ENCODE measurements at places on chromosomes 4 and X. TPM values are rescaled to one million over a fixed set of nuclear protein-coding genes. Genes with fewer than 3 reads are reported as not detected.
A peak's percentile ranks its signal among the peaks of the same experiment; 100 is the strongest.

ZDHHC15 gene
- total RNA-seq, result 1.8 TPM

NIPAL1 gene
- total RNA-seq, result 2.1 TPM

ANAPC4 gene
- 98.5 TPM for total RNA-seq

EFHC2 gene
- 8.3 TPM for total RNA-seq

GPRASP2 gene
- total RNA-seq, result 23.9 TPM

- peak overlapping the region; percentile 81 for H3K4me3 ChIP-seq
- H3K4me1 ChIP-seq, result peaks cover 24% of the 10 kb centered on the region
- H3K27ac ChIP-seq, result peak overlapping the region; percentile 93
- no peak for DNase-seq
- H3K36me3 ChIP-seq, result no peaks in the 10 kb centered on the region
- H3K27me3 ChIP-seq, result no peaks in the 10 kb centered on the region
Observed at GRCh38 chr4:156972379-156973015, 898 bp upstream of the PDGFC start.

- H3K27me3 ChIP-seq, result peaks cover 4% of the 10 kb centered on the region
- no peak overlapping the region for H3K27ac ChIP-seq
- no peak for DNase-seq
- H3K4me1 ChIP-seq, result no peaks in the 10 kb centered on the region
Observed at GRCh38 chrX:130981836-130982235, 76.3 kb upstream of the ARHGAP36 start.

DNA sequence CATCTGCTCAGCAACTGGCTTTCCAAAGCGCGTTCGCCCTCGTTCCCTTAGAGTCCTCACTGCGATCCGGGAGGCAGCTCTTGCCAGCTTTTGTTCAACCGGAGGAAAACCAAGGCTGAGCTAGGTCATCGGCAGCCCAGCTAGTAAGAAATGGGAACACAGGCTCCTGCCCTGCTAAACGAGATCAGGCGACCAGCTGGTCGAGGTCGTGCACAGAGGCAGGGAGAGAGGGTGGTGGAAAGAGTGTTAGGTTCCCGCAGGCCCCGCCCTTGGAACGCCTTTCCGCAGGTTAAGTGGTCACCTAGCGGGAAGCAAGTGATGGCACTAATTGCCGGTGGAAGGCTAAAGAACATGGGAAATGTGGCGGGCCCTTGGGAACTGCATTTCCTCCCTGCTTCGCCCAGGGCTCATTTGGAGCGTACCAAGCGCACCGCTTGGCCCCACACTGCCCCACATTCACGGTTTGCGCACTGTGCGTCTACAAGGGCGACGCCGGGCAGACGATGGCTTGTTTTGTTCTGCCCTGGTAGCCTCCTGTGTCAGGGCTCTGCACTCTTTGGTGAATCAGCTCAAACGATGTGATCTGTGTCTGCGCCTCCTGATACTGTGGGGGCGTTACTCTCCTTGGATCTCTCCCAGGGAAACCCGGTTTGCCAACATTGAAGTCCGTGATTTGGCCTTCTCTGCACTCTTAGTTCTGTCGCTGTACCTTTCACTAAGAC is 7.2 kb upstream of the PRDM8 start:
- no peak overlapping the region for H3K4me3 ChIP-seq
- H3K27ac ChIP-seq, result no peak overlapping the region
- DNase-seq, result peak; percentile 38
- H3K27me3 ChIP-seq, result peaks cover 100% of the 10 kb centered on the region

DNA sequence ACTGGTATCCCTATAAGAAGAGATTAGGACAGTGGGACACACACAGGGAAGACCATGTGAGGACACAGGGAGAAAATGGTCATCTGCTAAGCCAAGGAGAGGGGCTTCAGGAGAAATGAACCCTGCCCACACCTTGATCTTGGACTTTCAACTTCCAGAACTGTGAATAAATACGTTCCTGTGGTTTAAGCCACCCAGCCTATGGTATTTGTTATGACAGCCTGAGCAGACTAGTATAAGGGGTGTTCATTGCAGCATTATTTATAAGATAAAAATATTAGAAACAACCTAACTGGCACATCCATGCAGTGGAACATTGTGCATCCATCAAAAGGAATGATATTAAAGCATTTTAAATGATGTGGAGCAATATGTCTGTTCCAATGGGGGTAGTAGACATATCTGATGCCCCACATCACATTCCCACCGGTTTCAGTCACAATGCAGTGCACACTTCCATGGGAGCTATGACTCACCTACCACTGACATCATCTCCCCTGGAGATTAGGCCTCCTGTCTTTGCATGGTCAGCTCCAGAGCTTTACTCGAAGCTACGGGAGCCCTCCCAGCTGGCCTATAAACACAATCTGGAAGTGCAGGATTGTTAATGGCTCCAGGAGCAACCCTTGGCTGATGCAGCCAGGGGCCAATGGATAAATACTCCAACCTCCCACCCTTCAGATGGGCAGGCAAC is 38.9 kb upstream of the MAMLD1 start:
- no peak for DNase-seq
- peaks cover 12% of the 10 kb centered on the region for H3K4me1 ChIP-seq
- no peak overlapping the region for H3K27ac ChIP-seq
- no peak overlapping the region for H3K4me3 ChIP-seq

- no peak overlapping the region for H3K4me3 ChIP-seq
- H3K36me3 ChIP-seq, result peaks cover 10% of the 10 kb centered on the region
- no peak for DNase-seq
Observed at GRCh38 chr4:87461281-87461700, 38.9 kb downstream of the NUDT9 start.

GRCh38 chr4:98804403-98804802 is 124.5 kb downstream of the EIF4E start:
- no peaks in the 10 kb centered on the region for H3K4me1 ChIP-seq
- no peaks in the 10 kb centered on the region for H3K36me3 ChIP-seq
- DNase-seq, result no peak
- H3K27ac ChIP-seq, result no peak overlapping the region
- no peak overlapping the region for H3K4me3 ChIP-seq
- no peaks in the 10 kb centered on the region for H3K27me3 ChIP-seq

DNA sequence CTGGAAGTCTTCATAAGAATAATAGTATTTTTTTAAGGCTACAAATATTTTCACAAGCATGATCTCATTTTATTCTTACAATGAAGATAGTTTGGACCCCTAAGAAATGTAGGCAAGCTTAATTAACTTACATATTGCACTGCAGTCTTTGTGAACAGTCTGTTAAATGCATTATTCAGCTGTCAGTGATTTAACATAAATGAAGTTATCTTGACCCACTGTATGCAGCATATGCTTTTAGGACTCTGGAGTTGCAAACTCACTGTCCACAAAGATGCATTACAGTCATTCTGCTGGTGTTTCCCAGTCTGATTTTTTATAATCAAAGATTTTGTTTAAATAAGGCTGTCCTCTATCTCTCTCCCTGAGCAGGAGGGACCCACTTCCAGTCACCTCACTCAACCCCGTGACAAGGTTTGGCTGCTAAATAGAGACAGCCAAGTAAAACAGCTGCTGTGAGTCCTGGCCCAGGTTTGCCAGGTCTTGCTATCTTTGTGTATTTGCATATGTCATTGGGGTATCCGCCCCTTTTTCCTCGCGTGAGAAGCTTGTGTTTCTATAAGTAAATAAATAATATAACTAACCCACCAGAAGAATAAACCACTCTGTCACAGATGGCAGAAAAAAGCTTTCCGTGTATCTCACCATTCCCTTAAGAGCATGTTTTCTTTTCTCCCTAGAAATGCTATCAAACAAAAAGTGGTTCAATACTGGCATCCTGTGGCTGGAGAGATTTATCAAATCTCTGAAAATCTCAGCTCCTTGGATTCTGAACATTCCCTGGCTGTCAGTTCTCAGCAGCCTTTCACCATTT is 67.0 kb downstream of the SLC7A11 start:
- no peaks in the 10 kb centered on the region for H3K36me3 ChIP-seq
- H3K27ac ChIP-seq, result no peak overlapping the region
- no peaks in the 10 kb centered on the region for H3K27me3 ChIP-seq

GRCh38 chr4:85419103-85419502 is 55.8 kb upstream of the ARHGAP24 start:
- H3K27me3 ChIP-seq, result no peaks in the 10 kb centered on the region
- H3K36me3 ChIP-seq, result no peaks in the 10 kb centered on the region
- H3K27ac ChIP-seq, result no peak overlapping the region
- DNase-seq, result no peak
- H3K4me1 ChIP-seq, result no peaks in the 10 kb centered on the region

GRCh38 chrX:99371976-99372595 is 1038.0 kb downstream of the PCDH19 start:
- DNase-seq, result no peak
- no peaks in the 10 kb centered on the region for H3K36me3 ChIP-seq
- H3K27ac ChIP-seq, result no peak overlapping the region
- no peaks in the 10 kb centered on the region for H3K4me1 ChIP-seq

GRCh38 chr4:6988016-6988715 is 55.0 kb upstream of the TADA2B start:
- H3K4me3 ChIP-seq, result peak overlapping the region; percentile 85
- no peaks in the 10 kb centered on the region for H3K27me3 ChIP-seq
- DNase-seq, result no peak
- peaks cover 3% of the 10 kb centered on the region for H3K36me3 ChIP-seq

GRCh38 chr4:12393631-12394262 is 965.1 kb upstream of the HS3ST1 start:
- no peak for DNase-seq
- H3K36me3 ChIP-seq, result no peaks in the 10 kb centered on the region
- H3K27me3 ChIP-seq, result no peaks in the 10 kb centered on the region
- no peaks in the 10 kb centered on the region for H3K4me1 ChIP-seq
- no peak overlapping the region for H3K4me3 ChIP-seq

DNA sequence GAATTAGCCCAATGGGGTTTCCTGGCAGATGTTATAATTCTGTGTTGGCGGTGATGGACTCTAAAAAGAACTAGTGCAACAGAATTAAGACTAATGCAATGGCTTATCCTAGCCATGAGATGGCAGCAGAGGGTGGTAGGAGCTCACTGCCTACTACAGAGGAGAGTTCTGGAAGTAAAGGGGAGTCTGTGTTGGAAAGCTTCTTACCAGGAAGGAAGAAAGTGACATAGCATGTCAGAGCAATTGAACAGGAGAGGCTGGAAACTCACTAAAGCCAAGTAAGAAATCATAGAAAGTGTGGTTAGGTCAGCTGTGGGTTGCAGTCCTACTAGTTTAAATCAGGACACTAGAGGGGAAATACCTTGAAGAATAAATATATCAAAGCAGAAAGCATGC is 6.3 kb upstream of the TRPC5OS start:
- H3K27ac ChIP-seq, result no peak overlapping the region
- no peak overlapping the region for H3K4me3 ChIP-seq
- peaks cover 12% of the 10 kb centered on the region for H3K27me3 ChIP-seq

GRCh38 chr4:157048248-157048647 is 27.7 kb upstream of the GLRB start:
- no peak overlapping the region for H3K27ac ChIP-seq
- H3K4me1 ChIP-seq, result no peaks in the 10 kb centered on the region
- no peak overlapping the region for H3K4me3 ChIP-seq

DNA sequence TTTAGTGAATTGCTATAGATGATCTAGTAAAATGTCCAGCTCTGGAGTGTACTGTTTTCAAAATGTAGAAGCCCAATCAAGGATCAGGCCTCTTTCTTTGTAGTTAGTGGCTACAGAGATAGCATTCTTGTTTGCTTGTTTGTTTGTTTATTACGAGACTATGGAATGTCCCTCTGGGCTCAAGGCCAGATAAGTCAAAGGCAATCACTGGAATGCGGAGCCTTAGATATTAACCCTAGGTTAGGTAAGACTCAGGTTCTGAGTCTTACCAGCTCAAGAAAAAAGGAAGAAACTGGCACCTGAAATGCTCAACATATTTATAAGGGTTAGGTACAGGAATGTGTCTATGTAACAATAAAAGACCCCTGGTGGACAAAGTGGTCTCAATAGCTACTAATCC is 261.5 kb downstream of the SLC7A11 start:
- no peak for DNase-seq
- no peak overlapping the region for H3K4me3 ChIP-seq
- no peak overlapping the region for H3K27ac ChIP-seq
- no peaks in the 10 kb centered on the region for H3K27me3 ChIP-seq

- no peak overlapping the region for H3K4me3 ChIP-seq
- H3K36me3 ChIP-seq, result no peaks in the 10 kb centered on the region
- DNase-seq, result no peak
- H3K4me1 ChIP-seq, result no peaks in the 10 kb centered on the region
- no peaks in the 10 kb centered on the region for H3K27me3 ChIP-seq
Observed at GRCh38 chr4:48223633-48224295, 45.9 kb downstream of the TEC start.

DNA sequence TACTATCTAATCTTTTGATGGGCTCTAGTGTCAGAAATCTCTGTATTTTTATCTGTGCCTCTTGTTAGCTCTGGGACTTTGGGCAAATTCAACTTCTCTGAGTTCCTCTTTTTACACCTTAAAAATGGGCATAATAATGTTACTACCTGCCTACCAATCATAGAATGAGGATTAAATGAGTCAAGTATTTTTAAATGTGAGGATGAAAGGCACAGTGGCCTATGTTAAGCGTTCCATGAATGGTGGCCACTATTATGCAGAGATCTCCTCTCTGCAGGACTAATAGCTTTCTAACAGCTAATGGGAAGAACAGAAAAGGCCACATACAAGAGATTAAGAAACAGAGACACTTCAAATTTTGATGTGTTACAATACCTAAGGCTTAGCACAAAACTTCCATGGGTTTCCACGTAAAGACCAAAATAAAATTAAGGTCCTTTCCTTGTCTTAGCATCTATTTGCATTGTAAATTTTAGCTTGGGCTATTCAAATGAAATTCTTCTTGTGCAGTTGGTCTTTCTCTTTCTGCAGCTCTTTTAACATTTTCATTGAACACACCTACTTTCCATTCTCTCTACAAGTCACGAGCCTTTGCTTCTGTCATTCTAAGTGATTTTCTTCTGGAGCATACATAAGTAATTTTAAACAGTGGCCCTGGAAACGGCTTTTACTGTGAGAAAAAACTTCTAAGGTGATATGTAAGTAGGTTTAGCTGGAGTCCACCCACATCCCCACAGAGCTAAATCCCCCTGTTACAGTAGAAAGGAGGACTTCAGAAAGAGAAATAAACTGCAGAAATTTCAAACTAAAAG is 117.9 kb upstream of the MED14 start:
- H3K4me1 ChIP-seq, result no peaks in the 10 kb centered on the region
- DNase-seq, result no peak
- H3K27ac ChIP-seq, result no peak overlapping the region
- H3K4me3 ChIP-seq, result no peak overlapping the region
- H3K36me3 ChIP-seq, result no peaks in the 10 kb centered on the region
- peaks cover 3% of the 10 kb centered on the region for H3K27me3 ChIP-seq

GRCh38 chr4:119664168-119664907 is 35.7 kb upstream of the PDE5A start:
- H3K27me3 ChIP-seq, result no peaks in the 10 kb centered on the region
- DNase-seq, result no peak
- no peak overlapping the region for H3K27ac ChIP-seq
- no peaks in the 10 kb centered on the region for H3K36me3 ChIP-seq
- no peak overlapping the region for H3K4me3 ChIP-seq
- H3K4me1 ChIP-seq, result peaks cover 53% of the 10 kb centered on the region

GRCh38 chr4:103370336-103370735 is 172.2 kb upstream of the CENPE start:
- H3K4me1 ChIP-seq, result no peaks in the 10 kb centered on the region
- H3K27me3 ChIP-seq, result no peaks in the 10 kb centered on the region
- no peaks in the 10 kb centered on the region for H3K36me3 ChIP-seq
- H3K4me3 ChIP-seq, result no peak overlapping the region
- H3K27ac ChIP-seq, result no peak overlapping the region
